ENCODE measurements at places on chromosomes 1 and 21. TPM values are rescaled to one million over a fixed set of nuclear protein-coding genes. Genes with fewer than 3 reads are reported as not detected.

DNA sequence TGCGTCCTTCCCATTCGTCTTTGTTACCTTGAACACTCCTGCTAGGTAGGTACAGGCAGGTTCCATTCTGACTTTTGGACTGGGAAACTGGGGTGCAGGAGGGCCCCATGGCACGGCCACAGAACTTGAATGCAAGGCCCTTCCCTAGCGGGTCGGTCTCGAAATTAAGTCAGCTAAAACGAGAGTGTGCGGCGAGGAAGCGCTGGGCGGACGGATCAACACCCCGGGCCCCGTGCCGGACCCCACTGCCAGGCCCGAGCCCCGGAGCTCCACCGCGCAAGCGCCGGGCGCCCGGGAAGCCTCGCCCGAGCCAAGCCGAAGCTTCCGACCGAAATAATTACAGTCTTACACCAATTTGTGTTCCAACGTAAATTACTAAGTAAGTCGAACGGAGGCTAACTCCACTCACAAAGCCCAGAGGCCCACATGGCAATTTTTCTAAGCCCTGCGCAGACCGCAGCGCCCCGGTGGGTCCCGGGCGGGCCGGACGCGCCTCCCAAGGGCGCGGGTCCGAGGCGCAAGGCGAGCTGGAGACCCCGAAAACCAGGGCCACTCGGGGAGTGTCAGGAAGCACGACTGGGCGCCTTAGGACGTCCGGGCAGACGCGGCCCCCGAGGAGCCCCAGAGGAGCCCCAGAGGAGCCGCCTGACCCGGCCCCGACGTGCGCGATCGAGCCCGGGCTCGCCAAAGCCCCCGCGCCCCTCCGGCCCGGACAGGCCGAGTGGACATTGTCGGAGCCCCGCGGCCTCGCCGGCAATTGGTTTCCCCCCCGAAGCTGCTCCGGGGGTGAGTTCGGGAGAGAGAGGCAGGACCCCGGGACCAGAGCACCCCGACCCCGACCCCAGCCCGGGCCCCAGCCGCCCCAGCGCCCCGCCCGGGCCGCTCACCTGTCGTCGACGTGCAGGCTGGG, 624 bp downstream of the RIPK4 start:
- DNase-seq: no peak

GRCh38 chr1:204094313-204094729, 21.4 kb downstream of the SOX13 start:
- no peak for DNase-seq

- DNase-seq: no peak
Measured at GRCh38 chr1:25685938-25686665, 69.5 kb downstream of the MAN1C1 start.

DNA sequence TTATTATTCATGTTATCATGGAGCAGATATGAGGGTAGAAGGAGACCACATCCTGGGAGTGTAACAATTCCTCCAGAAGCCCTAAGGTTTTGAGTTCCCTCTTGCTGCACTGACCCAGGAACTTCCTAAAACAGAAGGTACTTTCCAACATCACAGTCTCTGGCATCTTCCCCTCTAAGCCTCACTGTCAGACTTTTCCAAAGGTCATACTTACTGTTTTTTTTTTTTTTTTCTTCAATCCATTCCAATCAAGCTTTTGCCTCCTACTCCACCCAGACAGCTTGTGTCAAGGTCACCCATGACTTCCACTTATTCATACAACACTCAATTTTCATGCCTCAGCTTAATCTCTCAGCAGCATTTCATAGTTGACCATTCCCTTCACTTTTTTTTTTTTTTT, 18.4 kb upstream of the UQCRHL start:
- no peak for DNase-seq

- DNase-seq: peak; percentile 47
Measured at GRCh38 chr1:26541816-26542711, 12.5 kb downstream of the RPS6KA1 start.

C1orf141 gene
- not detected for total RNA-seq

PLA2G2F gene
- total RNA-seq: not detected

KRTAP19-3 gene
- not detected for total RNA-seq
